RKO (cell line): ENCODE measurements at places on chromosomes 6 and 20.

GRCh38 chr6:33857093-33857931, 53.5 kb upstream of the MLN start:
- no peak for DNase-seq

DNA sequence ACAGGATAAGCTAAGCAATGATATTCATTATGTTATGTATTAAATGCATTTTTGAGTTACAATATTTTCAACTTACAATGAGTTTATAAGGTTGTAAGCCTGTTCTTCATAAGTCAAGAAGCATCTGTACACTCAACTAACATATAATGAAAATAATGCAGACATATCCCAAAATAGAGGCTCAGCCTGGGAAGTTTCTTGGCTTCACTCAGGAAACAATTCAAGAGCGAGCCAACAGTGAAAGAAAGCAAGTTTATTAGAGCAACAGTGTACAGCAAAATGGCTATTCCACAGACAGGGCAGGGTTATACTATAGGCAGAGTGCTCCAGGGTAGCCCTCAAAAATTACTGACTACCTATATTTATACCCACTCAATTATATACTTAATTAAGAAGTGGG, 1581.8 kb downstream of the HACE1 start:
- DNase-seq: no peak

DNA sequence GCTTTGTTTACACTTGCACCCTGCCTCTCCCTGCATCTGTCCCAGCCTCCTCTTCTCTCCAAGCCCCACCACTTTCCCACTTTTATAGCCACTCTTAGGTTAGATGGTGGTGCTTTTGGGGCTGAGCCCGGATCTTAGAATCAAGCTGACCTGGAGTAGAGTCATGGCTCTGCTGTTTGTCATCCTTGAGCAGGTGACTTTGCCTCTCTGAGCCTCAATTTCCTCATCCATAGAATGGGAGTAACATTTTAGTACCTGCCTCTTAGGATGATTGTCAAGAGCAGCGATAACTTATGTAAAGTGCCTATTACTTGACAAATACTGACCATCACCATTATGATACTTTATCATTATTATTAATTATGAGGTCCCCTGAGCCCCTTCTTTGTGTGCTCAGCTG, 48.2 kb downstream of the CPNE5 start:
- no peak for DNase-seq

DNA sequence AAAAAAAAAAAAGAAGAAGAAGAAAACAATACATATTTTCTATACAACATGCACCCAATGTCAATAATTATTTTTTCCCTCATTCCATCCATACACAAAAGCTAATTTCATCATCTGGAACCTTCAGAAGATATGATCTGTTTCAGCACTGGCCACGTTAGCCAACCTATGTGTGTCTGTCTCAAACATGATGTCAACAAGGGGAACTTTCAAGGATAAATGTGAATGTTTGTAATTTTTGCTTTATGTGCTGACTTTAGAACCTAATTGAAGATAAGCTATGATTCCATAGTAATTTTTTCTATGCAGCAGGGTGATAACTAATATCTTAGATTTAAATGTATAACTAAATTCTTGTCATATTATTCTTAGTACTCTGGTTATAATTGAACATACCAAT, 37.9 kb downstream of the IPCEF1 start:
- DNase-seq: no peak

- DNase-seq: no peak
Observed at GRCh38 chr6:45003387-45003786, 324.7 kb upstream of the RUNX2 start.

DNA sequence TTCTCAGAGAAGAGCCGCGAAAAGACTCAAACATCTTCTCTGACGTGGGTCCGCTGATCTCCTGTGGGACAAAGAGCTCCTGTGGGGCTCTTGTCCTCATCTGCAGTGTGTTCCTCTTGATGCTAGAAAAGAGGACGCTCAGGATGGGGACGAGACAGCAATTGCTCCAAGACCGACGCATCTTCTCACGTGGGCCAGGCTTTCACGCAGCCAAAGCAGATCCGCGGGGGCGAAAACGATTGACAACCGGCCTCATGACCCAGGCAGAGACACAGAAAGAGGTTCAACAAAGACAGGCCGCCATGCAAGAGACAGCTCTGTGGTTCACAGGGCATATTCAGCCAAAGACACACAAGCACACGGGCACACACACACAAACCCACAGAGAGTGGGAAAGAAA, 971.8 kb upstream of the DEFB115 start:
- DNase-seq: no peak

GRCh38 chr20:43463527-43464218, 6.0 kb downstream of the SRSF6 start:
- no peak for DNase-seq
